ENCODE measurements at places on chromosomes 5 and 9.

GRCh38 chr9:136694872-136695247 lies 7.6 kb upstream of the AGPAT2 start:
- no peak for DNase-seq

DNA sequence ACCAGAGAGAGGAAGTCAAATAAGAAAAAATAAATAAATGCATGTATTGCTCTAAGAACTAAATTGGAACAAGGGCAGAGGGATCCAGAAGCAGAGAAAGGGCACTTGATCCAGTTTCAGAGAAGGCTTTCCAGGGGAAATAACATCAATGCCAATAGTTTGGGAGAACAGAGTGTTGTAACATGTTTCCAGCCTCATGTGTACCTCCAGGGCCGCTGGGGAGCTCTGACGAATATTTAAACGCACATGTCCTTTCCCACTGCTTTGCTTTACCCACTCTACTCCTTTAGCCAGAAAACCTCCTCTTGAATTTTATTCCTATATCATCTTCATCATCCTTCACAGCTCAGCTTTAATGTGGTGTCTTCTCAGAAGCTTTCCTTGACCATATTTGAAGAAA lies 233.7 kb downstream of the ENC1 start:
- DNase-seq, result no peak

DNA sequence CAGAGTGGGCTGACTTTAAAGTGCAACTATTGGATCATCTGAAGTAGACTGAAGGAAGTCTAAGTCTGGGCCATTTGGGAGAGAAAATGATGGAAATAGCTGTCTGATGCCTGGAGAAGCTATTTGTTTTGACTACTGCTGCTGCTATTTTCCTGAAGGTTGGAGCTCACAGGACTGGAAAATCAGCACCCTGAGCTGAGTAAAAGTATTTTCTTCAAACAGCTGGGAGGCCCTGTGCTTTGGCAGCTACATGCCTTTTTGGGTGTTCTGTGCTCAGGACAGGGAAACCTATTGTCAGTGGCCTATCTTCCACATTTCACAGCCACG lies 302.6 kb downstream of the ENC1 start:
- DNase-seq, result no peak

GRCh38 chr5:76305269-76305668 lies 97.8 kb upstream of the IQGAP2 start:
- DNase-seq, result no peak

DNA sequence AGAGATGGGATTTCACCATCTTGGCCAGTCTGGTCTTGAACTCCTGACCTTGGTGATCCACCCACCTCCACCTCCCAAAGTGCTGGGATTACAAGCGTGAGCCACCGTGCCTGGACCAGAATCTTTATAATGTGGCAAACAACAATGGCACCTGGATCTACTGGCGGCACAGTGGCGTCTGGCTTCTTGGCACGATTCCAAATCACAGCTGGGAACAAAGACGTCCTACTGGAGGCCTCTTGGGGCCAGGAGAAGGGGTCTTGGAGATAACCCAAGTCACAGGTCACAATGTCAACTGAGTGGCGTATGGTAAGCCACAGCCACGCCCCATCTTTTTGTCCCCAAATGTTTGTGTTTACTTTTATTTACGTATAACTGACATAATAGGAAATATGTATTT lies 77.8 kb upstream of the RAPGEF1 start:
- DNase-seq, result no peak

- no peak for DNase-seq
These were observed 430.4 kb downstream of the CAAP1 start for GRCh38 chr9:26462213-26462612.
